ENCODE measurements at places on chromosomes 5 and 9.

GRCh38 chr5:40623480-40624420, 56.0 kb upstream of the PTGER4 start:
- DNase-seq = no peak

GRCh38 chr5:34598177-34598794, 57.8 kb upstream of the RAI14 start:
- no peak for DNase-seq

DNA sequence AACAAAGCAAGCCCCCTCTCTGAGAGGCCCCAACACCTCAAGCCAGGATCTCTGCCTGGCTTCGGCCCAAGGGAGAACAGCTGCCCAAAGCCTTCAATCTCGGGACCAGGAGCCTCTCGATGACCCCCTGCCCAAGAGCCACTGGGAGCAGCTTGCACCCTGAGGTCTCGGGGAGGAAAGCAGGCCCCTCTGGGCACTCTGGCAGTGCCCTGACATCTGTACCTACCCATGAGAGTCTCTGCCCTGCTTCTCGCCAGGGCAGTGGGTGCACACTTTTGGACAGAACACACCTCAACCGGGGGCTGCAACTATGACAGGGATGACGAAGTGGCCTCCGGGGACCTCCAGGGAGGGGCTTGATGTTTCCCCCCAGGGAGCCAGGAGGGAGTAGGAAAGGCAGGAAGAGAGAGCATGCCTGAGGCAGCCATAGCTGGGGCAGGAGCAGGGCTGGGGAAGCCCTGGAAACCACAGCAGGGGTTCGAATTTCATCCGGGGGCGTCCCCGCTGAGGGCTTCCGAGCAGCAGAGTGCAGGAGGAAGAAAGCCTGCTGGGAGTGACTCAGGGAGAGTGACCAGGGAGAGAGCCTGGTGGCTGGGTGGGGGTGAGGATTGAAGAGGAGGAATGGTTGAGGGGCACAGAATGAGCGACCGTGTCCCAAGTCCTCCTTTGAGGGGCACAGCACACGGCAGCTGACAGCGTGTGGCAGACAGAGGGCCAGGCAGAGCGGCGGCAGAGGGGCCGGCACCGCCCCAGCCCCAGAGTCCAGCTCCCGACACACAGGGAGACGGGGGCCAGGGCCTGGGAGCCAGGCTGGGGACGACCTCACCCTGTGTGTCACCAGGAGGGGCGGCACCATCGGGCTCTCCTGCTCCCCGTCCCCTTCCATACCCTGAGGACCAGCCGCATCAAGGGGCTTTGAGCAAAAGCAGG, 1.8 kb downstream of the LPCAT1 start:
- DNase-seq = no peak

DNA sequence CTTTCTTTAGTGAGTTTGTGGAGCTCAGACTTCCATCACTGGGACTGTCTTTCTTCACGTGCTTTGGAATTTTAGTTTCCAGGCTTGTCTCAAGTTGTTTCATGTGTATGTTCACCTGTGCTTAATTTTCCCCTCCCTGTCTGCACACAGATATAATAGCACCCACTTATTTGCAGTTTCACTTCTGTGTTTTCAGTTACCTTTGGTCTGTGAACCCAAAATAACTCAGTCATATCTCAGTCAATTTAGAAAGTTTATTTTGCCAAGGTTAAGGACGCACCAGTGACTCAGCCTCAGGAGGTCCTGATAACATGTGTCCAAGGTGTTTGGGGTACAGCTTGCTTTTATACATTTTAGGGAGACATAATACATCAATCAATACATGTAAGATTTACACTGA, 330.4 kb downstream of the ICE1 start:
- no peak for DNase-seq

- DNase-seq = no peak
These were observed 193.9 kb downstream of the ADCY2 start for GRCh38 chr5:7589800-7590199.

- no peak for DNase-seq
These were observed 157.0 kb downstream of the GABBR2 start for GRCh38 chr9:98551511-98552286.

GRCh38 chr9:119234636-119235035, 134.6 kb downstream of the BRINP1 start:
- no peak for DNase-seq

GRCh38 chr5:162202285-162202880, 134.8 kb downstream of the GABRG2 start:
- DNase-seq = no peak

DNA sequence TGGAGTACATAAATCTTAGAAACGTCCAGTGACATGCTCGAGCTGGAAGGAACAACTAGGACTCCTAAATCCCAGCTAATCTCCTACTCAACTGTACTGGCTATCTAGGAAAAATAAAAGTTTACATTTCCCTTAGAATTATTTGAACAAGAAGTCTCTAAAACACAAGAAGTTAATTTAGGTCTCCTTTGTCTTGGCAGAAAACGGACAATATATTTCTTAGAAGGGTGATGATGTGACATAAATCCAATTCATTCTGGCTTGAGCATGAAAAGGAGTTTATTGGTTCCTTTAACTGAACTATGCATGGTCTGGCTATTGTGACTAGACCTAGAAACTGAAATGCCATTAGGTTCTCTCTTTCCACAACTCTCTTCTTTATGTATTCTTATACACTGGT, 1242.2 kb upstream of the DMAC1 start:
- DNase-seq = no peak

GRCh38 chr5:15799612-15800011, 299.6 kb downstream of the FBXL7 start:
- no peak for DNase-seq

DNA sequence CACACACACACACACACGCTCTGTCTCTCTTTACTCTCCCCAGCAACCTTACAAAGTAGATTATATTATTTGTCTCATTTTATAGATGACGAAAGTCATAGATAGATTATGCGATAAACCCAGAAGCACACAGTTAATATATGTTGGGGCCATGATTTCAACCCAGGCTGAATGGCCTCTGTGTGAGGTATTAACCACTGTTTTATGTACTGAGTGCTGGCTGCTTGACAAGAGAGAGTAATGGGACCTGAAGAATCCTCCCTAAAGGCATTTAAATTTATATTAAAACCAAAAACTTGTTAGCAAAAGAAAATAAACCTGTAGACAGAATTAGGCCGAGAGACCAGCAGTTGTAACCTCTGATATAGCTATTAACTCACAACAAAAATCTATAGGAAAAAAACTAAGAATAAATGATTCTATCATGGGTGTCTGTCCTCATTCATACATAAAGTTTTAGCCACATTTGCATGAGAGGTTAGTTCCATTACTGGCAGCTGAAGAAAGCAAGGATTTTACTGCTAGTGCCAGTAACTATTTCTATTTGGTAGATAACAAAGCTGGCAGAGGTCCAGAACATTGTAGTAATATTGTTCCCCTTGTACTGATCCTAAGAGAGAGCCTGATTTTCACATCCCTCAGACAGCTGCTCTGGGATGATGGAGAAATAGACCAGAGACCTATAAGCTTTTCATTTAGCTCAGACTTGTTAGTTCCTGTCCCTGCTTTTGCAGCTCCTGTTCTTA, 250.9 kb downstream of the ADGRV1 start:
- no peak for DNase-seq

DNA sequence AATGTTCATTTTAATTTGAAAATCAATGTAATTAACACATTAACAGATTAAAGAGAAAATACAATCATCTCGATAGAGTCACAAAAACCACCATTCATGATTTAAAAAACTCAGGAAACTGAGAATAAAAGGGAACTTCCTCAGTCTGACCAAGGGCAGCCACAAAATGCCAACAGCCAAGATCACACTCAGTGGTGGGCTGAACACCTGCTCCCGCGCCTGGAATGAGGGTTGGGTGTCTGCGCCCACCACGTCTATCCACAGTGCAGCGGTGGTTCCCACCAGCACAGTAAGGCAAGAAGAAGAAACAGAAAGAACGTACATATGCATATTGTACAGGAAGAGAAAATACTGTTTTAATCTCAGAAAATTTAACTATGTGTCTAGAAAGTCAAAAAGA, 11.7 kb upstream of the NSMF start:
- DNase-seq = no peak

DNA sequence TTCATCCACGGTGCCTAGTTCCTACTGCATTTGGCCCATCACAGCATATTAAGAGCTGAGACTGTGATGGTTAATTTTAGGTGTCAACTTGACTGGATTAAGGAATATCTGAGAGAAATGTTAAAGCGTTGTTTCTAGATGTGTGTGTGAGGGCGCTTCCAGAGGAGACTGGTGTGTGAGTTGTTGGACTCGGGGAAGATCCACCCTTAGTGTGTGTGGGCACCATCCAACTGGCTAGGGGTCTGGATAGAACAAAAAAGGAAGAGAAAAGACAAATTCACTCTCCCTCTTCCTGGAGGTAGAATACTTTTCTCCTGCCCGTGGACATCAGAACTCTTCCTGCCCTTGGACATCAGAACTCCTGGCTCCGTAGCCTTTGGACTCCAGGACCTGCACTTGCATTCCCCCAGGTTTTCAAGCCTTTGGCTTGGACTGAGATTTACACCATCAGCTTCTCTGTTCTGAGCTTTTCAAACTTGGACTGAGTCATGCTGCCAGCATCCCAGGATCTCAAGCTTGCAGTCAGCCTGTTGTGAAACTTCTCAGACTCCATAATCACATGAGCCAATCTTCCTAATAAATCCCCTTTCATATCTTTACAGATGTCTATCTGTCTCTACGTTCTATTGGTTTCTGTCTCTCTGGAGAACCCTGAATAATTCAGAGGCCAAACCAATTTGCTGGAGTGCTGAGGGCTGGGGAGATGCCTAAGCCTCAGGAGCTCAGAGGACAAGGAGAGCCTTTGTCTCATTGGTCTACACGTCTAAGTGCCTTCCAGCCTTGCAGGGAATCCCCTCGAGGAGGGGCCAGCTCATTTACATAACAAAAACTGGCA, 164.5 kb downstream of the DCP2 start:
- DNase-seq = no peak

GRCh38 chr5:101103874-101104273, 200.8 kb upstream of the ST8SIA4 start:
- DNase-seq = no peak

DNA sequence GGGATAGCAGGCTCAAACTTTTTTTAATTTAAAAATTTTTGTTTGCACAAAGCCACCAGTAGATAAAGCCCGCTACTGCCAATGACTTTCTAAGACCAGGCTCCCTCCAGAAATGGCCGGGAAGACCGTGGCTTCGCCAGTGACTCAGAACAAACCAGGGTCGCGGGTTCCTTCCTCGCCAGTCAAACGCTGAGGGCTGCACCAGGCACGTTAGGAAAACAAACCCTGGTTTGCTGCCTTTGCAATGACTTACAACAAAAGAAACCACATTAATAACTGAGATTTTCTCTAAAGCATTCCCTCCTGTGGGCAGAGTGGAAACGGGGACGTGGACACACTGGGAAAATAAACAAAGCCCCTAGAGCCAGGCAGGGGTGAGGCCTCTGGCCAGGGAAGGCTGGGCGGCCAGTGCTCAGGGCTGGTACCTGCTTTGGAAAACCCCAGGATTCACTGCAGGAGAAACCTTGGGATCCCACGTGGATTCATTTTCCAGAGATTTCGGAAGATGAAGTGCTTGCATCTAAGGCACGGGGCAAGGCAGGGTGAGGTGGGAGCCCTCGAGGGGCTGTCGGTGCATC, 3.8 kb downstream of the PRRX2 start:
- no peak for DNase-seq

DNA sequence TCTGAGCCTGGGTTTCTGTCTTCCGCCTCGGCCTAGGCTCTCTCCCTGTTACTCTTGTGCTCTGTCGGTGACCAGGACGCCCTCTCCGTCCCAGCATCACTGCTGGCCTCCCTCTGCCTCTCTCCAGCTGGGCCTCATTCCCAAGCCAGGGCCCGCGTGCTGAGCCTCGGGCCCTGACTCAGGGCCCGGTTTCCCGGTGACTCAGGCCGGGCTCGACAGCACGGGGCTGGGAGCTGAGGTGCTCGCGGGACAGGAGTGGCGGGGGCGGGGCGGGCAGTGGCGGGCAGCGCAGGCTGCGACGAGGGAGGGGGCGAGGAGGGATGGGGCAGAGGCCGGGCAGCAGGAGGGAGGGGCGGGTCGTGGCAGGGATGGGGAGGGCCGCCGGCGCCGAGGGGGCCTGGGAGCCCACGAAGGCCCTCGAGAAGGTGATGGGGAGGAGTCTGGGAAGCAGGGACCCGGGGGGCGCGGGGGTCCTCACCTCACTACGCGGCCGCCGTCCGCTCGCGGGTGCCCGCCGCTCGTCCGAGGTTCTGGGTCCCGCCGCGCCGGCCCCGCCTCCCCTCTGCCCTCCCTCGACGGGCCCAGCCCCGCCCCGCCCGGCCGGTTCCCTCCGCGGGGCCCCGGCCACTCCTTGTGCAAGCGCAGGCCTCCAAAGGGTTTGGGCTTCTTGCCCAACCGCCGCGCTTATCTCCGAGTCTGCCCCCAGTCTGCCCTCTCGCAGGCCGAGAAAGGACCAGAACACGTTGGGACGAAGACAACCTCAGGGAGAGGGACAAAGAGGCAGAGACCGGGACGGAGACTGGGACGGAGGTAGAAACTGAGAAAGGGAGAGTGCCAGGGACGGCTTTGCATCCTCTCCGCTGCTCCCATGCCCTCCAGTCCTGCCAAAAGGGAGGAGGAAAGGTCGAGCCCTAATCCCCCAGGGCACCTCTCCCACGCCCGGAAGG, at the start of gene ARAP3:
ARAP3 (minus strand) TSS at position 536 of the 947 bp plus-strand sequence. CDS start 1,744 bp downstream, outside the sequence.
- no peak for DNase-seq
